ENCODE measurements at places on chromosomes 4 and X.

DNA sequence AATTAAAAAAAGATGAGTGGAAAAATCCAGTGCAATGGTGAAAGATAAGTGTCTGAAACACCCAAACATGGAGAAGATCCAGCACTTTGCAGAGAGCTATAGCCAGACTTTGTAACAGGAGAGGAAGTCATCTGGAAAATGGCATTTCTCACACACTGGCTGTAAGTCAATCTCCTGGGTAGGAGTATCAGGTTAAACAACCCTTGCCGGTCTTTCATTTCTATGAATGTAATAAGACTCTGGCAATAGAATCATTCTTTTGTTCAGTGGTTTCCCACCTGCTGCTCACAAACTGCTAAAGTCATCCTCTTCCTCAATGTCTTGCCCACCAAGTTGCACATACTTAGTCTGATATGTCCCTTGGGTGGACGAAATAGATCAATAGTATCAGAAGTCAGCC is 94.0 kb upstream of the ATP8A1 start:
- DNase-seq, result peak; percentile 14

DNA sequence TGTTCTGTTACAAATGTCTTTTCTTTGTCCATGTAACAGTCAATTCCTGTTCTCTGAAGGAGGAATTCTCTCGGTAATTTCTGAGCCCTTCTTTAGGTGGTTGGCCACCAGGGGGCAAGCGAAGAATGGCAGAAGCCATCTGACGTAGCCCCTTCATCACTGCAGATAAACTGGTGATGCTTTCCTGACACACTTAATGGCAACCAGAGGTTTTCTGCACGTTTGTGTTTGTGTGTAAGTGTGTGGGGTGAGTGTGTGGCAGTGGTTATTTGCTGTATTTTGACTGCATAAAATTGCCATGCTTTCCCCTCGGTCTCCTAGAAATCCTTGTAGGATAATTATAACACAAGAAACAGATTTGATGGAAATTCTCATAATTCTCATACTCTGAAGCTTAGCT is 64.8 kb upstream of the STOX2 start:
- DNase-seq, result peak; percentile 84

DNA sequence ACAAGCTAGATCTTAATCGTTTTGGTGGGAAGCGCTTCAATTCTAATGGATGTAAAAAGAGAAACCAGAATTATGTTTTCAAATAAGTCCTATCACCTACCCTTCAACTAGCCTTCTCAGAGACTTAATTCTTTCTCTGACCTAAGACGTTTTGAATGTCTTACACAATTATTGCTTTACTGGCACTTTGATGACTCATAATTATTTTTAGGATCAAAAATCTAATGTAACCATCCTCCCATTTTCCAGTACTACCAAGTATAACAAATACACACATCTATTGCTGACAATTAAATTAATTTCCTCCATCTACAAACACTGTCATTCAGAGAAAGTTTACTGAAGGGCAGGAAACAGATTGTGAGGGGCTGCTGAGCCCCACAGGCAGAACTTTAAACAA is 108.6 kb downstream of the PPP3CA start:
- DNase-seq, result no peak

DNA sequence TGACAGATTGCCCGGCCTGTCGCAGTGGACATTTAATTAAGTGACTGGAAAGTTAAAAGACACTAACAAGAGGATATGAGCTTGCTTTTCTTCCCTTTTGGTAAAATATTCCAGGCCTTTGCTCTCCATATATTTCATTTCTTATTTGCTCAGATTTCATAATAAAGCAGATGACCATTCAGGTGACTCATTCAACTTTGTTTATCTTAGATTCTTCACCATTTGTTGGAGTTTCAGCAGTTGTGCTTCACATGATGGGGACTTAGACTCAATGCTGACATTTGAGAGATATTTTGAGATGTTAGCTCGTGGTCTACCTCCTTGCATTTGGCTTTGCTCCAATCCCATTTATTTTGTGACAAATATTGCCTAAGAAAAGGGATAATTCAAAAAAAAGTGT is 312.2 kb downstream of the ARHGAP24 start:
- no peak for DNase-seq

DNA sequence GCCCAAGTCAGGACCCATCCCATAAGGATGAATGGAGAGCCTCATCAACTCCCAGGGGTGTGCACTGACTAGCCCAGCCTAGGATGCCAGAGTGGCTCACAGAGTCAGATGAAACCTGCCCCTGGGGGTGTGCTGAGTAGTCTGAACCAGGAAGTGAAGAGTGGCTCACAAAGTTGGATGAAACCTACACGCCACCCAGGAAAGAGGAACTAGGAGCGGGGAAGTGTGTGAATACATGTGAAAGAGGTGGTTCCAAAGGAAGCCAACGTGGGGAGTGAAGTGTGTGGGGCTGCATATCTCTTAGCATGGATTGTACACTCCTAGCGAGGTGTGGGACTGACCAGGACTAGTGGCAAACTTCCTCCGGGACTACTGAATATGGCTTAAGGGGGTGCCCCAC is 902.1 kb upstream of the NDST4 start:
- DNase-seq, result no peak

DNA sequence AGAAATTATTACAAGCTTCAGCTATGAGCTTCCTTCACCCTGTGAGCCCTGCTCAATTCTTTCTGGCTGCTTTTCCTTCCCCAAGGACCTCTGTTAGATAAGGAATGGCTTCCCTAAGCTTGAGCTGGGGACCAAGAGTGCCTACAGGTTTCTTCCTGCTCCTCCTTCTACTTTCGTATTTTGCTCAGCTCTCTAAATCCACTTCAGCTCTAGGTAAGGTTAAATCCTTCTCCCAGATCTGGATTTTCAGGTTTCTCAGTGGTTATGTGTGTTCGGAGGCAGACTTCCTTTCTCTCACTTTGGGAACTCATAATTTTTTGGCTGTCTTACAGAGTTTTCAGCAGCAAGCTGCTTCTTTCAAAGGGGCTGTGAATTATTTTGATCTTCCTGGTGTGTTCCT is 21.9 kb upstream of the ZDHHC15 start:
- no peak for DNase-seq

DNA sequence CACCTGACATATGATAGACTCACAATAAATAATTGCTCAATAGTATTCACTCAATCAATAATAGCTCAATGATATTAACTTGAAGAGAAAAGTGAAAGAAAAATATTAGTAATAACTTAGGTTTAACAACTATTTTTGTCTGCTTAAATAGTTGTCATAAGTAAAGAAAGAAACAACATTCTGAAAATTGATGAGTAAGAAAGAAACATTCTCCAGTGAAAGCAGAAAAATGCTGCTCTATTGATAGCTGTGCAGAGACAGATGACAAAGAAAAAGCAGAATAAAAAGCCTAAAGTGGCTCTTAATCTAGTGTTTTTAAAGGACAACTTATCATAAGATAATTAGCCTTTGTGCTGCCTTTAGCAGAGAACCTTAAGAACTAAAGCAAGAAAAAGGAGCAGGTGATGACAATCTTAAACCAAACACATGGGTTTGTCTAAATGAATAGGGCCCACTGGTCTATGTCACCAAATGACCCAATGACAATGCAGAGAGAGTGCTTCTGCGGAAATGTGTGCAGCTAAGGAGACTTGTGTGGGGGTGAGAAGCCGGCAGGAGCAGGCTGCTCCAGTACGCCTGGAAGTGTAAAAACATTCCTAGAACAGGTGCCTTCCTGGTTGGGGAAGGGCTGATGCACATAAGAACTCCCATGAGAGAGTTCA is 13.2 kb downstream of the HS3ST1 start:
- DNase-seq, result no peak

DNA sequence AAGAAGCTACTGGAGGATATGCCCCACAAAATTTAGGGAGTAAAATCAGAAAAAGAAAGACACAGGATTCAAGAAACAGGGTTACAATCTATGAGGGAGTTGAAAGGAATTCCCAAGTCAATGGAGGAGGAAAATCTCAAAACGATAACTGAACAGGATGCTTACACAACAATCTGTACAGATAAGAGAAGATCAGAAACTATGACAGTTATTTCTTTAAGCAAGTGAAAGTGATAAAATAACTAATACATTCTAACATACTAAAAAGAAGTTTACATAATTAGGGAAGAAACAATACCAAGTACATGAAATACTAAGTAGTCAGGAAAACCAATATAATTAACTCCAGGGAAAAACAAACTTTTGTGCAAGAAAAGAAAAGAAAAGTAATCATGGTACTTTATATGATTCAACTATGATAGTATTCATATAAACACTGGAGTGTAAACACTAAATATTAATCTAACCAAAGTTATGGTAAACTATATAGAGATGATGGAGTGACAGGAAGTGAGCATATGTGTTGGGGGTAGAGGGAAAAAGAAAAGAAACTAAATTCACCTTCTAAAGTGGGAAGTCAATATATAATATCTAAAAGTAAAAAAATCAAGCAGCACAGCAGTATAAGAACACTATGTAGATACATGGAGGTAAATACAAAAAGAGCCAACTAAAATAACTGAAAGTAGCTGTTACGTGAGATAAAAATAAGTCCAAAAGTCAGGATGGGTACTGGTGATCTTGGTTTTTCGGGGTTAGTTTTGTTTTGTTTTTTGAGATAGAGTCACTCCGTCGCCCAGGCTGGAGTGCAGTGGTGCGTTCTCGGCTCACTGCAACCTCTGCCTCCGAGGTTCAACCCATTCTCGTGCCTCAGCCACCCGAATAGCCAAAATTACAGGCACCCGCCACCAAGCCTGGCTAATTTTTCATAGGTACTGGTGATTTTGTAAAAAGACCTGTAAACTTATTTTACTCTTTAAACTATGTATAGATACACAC is 99.3 kb downstream of the TEX11 start:
- DNase-seq, result no peak

All from COR-L47 (cell line).